ENCODE measurements at places on chromosomes 2 and 18.

DNA sequence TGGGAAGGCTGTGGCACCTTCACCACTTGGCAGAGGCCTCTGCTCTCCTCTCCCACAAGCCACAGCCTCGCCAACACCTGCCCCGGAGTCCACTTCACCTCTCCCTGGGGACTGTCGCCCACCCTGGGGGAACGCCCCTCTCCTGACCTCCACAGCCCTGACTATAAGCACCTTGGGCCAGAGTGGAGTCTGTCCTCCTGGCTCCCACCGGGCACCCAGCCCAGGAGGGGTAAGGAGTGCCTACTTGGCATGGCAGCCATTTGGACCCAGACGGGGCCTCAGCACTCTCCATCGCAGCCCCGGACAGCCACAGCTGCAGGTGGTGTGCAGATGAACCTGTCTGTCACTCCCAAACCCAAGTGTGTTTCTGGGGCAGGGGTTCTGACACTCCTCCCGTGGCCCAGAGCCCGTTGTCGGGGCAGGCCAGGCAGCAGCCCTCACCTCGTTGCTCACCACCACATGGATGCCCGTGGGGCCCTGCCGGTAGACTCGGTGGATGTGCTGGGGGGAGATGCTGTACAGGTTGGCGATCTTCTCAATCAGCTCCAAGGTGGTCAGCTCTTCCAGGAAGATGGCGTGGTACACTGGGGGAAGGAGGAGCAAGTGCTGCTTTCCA is 53.5 kb downstream of the TFCP2L1 start:
- no peak for DNase-seq

- no peak for DNase-seq
These were observed 393.8 kb upstream of the CYRIA start for GRCh38 chr2:17059458-17059857.

DNA sequence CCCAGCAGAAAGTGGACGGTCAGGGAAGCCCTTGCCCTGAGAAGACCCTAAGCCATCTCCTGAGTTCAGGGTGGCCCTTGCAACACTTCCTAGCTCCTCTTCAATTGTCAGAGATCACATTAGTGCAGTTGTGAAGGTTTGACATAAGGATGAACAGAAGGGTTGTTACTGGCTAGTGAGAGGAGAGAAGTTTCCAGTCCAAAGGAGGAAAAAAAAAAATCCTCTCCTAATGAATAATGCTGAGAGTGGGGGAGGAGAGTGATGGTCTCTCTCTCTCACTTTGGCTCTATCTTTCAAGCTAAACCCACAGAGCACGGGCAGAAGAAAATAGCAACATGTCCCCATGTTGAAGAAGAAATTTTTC is 819.9 kb downstream of the BCL11A start:
- no peak for DNase-seq

- DNase-seq, result peak; percentile 17
These were observed 412.3 kb upstream of the RGPD4 start for GRCh38 chr2:107414376-107414775.

GRCh38 chr2:32937602-32938448 is 8.9 kb upstream of the LTBP1 start:
- peak; percentile 18 for DNase-seq

- DNase-seq, result no peak
These were observed 66.6 kb downstream of the PPP4R1 start for GRCh38 chr18:9547782-9548181.
